ENCODE measurements at places on chromosomes 13 and 19.

DNA sequence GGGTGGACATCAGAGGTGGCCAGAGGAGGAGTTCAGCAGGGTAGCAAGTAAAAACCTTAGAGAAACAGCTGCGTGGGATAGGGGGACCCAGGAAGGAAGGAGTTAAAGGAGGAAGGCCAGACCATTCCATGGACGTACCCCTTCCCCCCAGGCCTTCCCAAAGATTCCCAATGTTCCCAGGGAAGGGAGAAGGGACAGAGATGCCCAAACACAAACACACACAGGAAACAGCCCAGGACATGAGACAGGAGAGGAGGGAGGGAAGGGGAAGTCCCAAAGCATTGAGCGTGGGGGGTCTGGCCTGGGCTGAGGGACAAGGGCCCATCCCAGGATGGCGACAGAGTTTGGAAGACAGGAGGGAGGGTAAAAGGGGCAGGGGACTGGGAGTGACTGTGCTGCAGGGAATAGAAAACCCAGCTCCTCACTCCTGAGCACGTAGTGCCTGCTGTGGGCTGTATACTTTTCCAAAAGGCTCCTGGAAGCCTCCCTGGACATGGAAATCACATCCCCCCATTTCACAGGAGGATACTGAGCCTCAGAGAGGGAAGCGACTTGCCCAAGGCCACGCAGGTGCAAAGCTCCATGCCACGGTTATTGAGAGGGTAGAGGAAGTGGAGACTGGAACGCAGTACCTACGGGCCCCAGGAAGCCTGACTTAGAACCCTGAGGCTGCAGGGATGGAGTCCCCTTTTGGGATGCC lies 1.1 kb downstream of the SYDE1 start:
- no peak for DNase-seq

- no peak for DNase-seq
These were observed 11.0 kb upstream of the TPT1 start for GRCh38 chr13:45352031-45352430.

GRCh38 chr13:74919914-74920313 lies 562.1 kb downstream of the TBC1D4 start:
- DNase-seq, result no peak

- peak; percentile 48 for DNase-seq
These were observed 546 bp downstream of the UBXN6 start for GRCh38 chr19:4456843-4457653.

- DNase-seq, result no peak
These were observed 3.2 kb downstream of the LMNB2 start for GRCh38 chr19:2453431-2454025.

- DNase-seq, result no peak
These were observed 516 bp upstream of the ATP1A3 start for GRCh38 chr19:41994521-41994971.

- DNase-seq, result no peak
These were observed 16.1 kb downstream of the DCAF15 start for GRCh38 chr19:13968383-13968935.

GRCh38 chr19:9883764-9884163 lies 48.6 kb downstream of the PIN1 start:
- DNase-seq, result no peak

- DNase-seq, result no peak
These were observed 620.3 kb upstream of the PCDH20 start for GRCh38 chr13:62035981-62036380.

- DNase-seq, result no peak
These were observed 4.1 kb downstream of the SOX21 start for GRCh38 chr13:94708031-94708859.

DNA sequence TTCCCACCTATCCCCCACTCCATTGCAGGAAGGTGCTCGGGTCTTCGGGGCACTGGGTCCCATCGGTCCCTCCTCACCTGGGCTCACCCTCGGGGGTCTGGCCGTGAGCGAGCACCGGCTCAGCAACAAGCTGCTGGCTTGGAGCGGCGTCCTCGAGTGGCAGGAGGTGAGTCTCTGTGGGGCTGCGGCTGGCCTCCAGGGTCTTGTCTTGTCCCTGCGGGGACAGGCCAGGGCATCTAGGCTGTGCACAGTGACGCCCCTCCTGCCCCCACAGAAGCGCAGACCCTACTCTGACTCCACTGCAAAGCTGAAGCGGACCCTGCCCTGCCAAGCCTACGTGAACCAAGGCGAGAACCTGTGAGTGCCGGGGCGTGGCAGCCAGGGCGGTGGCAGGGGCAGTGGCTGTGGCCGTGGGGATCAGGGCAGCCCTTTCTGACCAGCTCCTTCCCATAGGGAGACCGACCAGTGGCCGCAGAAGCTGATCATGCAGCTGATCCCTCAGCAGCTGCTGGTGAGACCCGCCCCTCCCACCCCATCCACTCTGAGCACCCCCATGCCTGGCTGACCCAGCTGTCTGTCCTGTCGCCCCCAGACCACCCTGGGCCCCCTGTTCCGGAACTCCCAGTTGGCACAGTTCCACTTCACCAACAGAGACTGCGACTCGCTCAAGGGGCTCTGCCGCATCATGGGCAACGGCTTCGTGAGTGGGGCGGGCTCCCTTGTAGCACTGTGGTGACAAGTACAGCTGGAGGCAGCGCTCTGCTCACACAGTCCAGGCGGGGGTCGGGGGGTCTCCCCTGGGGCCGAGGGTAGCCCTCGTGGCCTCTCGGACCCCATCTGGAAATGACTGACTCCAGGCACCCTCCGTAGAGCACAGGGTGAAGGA lies 3.7 kb downstream of the PTOV1 start:
- DNase-seq, result no peak

- no peak for DNase-seq
These were observed 13.9 kb upstream of the HS6ST3 start for GRCh38 chr13:96075953-96076543.

DNA sequence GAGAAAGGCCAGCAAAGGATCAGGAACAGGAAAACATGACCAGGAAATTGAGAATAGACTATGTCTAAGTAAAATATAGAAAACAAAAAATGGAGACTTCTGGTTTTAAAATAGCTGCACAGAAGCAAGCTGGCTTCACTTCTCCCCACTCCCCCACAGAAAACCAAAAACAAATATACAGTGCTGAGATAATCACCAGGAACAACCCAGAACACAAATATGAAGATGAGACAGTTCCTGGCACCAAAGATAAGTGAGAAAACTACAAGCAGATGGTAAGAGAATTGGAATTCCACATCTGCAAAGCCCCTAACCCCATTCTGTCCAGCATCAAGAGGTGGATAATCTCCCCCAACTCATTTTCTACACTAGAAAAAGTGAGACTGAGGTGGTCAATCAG lies 397.7 kb downstream of the SUCLA2 start:
- DNase-seq, result no peak

GRCh38 chr13:76316998-76317527 lies 569.1 kb downstream of the KCTD12 start:
- no peak for DNase-seq

GRCh38 chr13:107373551-107373950 lies 805.6 kb upstream of the ARGLU1 start:
- no peak for DNase-seq

DNA sequence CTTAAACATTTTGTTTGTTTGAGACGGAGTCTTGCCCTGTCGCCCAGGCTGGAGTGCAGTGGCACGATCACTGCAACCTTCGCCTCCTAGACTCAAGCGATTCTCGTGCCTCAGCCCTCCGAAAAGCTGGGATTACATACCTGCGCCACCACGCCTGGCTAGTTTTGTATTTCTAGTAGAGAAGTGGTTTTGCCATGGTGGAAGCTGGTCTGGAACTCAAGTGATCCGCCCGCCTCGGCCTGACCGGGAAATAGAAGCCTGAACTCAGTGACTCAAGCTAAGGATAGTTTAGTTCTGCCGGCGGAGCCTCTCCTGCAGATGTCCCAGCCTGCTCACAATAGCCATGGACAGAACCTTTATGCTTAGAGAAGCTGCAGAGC lies 53.0 kb upstream of the ZNF254 start:
- no peak for DNase-seq

- DNase-seq, result no peak
These were observed 1745.6 kb upstream of the PCDH20 start for GRCh38 chr13:63161219-63161618.

- DNase-seq, result no peak
These were observed 215.1 kb downstream of the RBM26 start for GRCh38 chr13:79190932-79191331.

DNA sequence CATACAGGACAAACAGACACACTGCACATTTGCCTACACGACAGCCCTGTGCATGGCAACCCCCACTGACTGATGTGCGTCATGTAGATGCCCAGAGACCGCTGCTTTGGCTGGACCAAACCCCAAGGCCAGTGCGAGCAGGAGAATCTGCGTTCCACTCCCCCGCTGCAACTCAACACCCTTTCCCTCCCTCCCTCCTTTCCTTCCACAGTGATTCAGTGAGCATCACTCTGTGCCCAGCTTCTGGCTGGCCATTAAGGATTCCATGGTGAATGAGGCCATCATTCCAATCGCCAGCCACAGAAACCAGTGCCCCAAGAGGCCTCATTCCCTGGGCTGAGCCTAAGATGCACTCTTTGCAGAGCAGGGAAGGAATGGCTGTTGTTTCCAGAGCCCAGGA lies 61.6 kb downstream of the GSX1 start:
- DNase-seq, result no peak

Data from activated T-helper 9 cell treated with anti-CD3 and anti-CD28 coated beads, Interleukin-2, amount 50 U/mL, for 16 hours (primary cell).